Skeletal muscle cell (primary cell): ENCODE measurements at places on chromosomes 16 and 17.

DNA sequence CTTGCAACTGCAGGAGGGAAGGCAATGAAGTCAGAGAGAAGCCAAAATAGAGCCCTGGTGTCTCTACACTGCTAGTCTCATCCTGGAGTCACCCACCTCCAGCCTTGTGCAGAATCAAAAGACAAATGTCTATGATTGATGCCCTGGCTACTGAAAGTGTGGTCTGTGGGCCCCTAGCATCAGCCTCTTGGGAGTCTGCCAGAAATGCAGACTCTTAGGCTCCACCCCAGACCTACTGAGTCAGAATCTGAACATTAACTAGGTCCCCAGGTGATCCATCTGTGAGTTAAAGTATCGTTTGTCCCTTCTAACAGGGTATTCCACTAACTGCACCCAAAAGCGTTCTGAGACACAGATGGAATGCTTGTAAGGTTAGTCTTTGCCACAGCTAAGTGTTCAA, 21.2 kb downstream of the EARS2 start:
- DNase-seq = no peak

DNA sequence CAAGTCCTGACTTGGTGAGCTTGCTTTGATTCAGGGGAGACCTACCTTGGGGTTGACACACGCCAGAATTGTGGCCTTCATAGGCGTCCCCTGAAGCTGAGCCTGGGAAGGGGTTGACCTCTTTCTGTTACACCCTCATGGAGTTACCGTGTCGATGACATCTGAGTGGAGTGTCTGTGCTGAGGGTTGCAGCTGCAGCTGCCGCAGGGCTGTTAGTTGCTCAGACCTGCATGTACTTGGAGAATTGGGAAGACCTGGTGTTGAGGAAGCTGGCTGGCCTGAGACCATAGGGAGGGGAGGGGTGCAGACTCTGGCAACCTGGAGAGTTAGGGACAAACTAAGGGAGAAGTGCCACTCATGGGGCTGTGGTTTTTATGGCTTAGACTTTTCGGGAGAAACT, 9.6 kb downstream of the GSE1 start:
- DNase-seq = no peak

GRCh38 chr17:57622683-57623433, 122.2 kb downstream of the CCDC182 start:
- peak; percentile 25 for DNase-seq

- DNase-seq = no peak
These were observed 1.3 kb downstream of the SLC16A11 start for GRCh38 chr17:7042501-7043181.

DNA sequence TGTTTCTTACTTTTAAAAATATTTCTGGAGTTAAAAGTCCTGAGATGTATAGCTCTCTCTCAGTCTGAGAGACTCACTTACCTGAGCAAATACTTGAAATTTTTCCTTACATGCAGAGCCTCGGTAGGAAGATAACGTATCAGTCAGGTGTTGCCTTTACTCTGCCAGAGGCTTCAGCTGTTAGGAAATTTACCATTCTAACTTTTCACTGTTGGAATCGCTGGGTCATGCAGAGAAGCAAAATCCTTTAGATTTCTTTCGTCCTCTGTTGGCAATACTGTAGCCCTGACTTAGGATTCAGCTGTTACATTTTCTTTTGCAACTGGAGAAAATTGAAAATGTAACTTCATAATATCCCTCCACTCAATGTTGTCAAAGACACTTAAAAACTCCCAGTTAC, 20.0 kb upstream of the KCNJ16 start:
- no peak for DNase-seq

- DNase-seq = no peak
These were observed 419.9 kb downstream of the CDH13 start for GRCh38 chr16:83046664-83047063.

DNA sequence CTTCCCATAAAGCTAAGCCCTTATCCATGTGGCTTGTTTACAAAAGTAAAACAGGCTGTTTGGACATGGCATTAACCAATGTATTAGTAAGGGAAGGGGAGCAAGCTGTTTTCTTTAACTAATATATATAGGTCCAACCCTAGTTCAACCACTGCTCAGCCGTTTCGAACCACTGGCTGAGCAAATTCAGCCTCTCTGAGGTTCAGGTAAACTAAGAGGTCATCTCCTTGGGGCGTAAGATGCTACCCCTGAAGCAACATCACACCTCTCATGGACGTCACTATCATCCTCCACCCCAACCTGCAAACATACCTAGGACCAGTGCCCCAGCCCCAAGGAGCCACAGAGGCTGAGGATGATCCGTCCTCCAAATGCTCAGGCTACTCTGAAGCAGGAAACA, 45.2 kb downstream of the ANKRD11 start:
- no peak for DNase-seq

GRCh38 chr17:78751447-78752161, 30.5 kb downstream of the CYTH1 start:
- DNase-seq = no peak

DNA sequence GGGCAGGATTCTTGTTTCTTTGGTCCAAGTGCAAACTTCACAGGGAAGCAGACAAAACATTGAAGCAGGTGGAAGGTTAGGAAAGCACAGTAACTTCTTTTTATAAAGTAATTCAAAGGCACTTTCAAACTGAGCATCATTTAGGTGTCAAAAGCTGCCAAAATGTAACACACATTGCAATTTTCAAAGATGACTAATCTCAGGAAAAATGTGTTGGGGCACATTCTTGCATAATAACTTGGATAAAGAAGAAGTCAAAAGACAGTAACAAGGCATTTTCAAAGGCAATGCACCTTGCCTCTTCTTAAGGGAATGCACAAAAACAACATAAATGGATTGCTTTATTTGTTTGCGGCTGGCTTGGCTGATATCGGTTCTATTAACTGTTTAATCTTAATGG, 3.6 kb downstream of the KCNJ2 start:
- DNase-seq = no peak

DNA sequence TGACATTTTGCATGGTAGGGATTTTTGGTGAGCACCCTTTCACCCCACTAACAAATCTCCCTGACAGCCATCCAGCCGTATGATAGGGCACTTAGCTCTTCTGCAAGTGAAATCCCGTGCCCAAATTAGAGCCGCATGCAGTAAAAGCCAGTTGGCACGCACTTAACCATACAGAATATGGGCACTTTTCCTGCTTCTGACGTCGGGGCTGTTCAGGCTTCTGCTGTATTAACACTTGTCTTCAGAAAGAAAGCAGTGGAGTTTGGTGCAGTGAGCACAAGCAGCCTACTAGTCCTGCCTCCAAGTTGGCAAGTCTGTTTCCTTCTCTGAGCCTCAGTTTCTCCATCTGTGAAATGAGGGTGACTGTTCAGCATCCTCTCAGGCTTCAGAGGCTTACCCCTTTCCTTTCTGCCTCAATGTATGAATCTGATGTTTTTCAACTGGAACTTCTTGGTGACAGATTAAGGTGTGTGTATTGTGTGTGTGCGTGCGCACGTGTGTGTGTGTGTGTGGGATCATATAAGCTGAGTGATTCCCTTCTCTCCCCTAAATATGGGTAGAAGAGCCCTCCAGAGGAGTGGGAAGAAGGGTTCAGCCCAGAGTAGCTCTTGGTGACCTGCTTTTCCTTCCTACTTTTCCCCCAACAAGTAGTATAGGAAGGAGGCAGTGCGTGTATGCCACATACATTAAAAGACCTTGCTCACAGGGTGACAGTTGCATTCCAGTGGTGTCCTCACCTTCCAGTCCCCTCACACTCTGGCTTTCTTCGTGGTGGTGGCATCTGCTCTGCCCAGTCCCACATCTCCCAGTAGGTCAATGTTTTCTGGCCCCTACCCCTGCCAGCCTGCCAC, 19.0 kb downstream of the IGF2BP1 start:
- DNase-seq = no peak

DNA sequence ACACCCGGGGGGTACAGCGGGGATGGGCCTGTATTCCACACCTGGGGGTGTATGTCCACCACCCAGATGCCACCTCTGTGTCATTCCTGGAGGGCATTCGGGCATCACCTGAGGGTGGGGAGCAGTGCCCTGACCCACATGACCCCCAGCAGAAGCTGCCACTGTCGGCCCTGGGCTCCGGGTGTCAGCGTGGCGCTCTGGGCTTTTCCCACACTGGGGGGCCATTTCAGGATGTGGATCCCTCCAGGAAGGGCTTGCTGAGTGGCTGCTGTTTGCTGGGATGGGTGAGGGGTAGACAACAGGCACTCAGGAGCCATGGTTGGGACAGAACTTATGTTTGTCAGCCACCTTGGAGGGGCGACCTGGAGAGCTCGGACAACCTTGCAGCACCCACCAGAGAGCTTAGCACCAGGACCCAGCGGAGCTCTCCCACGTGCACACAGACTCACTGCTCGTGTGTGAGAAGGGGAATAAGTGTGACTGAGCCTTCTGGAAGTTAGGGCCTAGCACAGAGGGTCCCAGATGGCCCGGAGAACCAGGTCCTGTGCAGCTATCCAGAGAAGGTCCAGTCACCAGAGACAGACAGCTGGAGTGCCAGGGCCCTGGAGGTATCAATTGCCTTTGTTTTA, 102.7 kb downstream of the METRNL start:
- DNase-seq = no peak

DNA sequence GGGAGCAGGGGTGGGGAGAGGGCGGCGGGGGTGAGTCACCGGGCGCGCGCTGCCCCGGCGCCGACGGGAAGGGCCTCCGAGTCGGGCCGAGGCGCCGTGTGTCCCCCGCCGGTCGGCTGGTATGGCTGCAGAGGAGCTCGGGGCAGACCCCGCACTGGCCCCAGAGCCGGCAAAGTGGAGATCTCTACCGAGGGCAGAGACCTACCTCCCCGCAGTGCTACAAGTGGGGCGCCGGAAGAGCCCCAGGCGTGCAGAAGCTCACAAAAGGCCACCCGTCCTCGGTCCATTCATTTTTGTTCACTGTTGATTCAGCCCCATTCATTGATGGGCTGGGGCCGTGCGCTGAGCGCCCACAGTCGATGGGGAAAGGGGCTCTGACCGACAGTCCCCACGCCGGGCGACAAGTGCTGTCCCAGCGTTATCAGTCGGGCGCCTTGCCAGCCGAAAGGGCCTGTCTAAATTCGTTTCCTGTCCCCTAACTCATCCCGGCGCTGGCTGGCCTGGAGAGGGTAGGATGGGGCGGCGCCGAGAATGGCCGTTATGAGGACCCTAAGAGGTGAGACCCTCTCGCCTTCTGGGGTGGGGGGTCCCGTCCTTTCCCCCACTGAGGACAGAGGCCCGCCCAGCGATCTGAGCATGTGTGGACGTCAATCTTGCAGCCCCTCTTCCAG, 709 bp upstream of the ENO3 start:
- DNase-seq = no peak
